ENCODE measurements at places on chromosomes 5 and 9. TPM values are rescaled to one million over a fixed set of nuclear protein-coding genes. Genes with fewer than 3 reads are reported as not detected.

ANKRD34B gene
- not detected for total RNA-seq

SPATA31C1 gene
- total RNA-seq, result not detected

TAF11L10 gene
- not detected for total RNA-seq

ZDHHC11 gene
- total RNA-seq, result under 0.01 TPM

GEMIN5 gene
- 14.7 TPM for total RNA-seq

CACFD1 gene
- total RNA-seq, result 6.9 TPM

LRRC70 gene
- not detected for total RNA-seq

DDX41 gene
- total RNA-seq, result 94.8 TPM

PIP5KL1 gene
- total RNA-seq, result 1.2 TPM

MLLT3 gene
- total RNA-seq, result 15.6 TPM

RASGRF2 gene
- total RNA-seq, result 5.1 TPM

KLHL9 gene
- total RNA-seq, result 22.5 TPM

SMIM33 gene
- not detected for total RNA-seq

RETREG1 gene
- total RNA-seq, result not detected

HIGD2A gene
- total RNA-seq, result 92.0 TPM

ECSCR gene
- not detected for total RNA-seq

ZNF483 gene
- total RNA-seq, result 1.4 TPM

GRM6 gene
- total RNA-seq, result not detected

SLC36A3 gene
- not detected for total RNA-seq

SAXO1 gene
- not detected for total RNA-seq

RBM27 gene
- 15.4 TPM for total RNA-seq

KCNV2 gene
- not detected for total RNA-seq

HRCT1 gene
- total RNA-seq, result 0.18 TPM

ETF1 gene
- total RNA-seq, result 105 TPM

CEL gene
- under 0.01 TPM for total RNA-seq

HTR1A gene
- total RNA-seq, result not detected

PTPN3 gene
- 0.29 TPM for total RNA-seq

WDR55 gene
- total RNA-seq, result 40.4 TPM

CER1 gene
- total RNA-seq, result not detected

SCGB3A2 gene
- total RNA-seq, result not detected

ISL1 gene
- total RNA-seq, result not detected

CCL27 gene
- 0.58 TPM for total RNA-seq

FBP2 gene
- 0.29 TPM for total RNA-seq

EXOSC3 gene
- total RNA-seq, result 54.9 TPM

PARP8 gene
- 3.2 TPM for total RNA-seq

IFNK gene
- not detected for total RNA-seq

PCDHA4 gene
- not detected for total RNA-seq

TLX3 gene
- total RNA-seq, result not detected

AQP3 gene
- total RNA-seq, result 2.3 TPM

ACTL7A gene
- not detected for total RNA-seq

LRRC26 gene
- not detected for total RNA-seq

All from myometrial cell (primary cell).